ENCODE measurements at places on chromosomes 1 and 21. TPM values are rescaled to one million over a fixed set of nuclear protein-coding genes. Genes with fewer than 3 reads are reported as not detected.

DNA sequence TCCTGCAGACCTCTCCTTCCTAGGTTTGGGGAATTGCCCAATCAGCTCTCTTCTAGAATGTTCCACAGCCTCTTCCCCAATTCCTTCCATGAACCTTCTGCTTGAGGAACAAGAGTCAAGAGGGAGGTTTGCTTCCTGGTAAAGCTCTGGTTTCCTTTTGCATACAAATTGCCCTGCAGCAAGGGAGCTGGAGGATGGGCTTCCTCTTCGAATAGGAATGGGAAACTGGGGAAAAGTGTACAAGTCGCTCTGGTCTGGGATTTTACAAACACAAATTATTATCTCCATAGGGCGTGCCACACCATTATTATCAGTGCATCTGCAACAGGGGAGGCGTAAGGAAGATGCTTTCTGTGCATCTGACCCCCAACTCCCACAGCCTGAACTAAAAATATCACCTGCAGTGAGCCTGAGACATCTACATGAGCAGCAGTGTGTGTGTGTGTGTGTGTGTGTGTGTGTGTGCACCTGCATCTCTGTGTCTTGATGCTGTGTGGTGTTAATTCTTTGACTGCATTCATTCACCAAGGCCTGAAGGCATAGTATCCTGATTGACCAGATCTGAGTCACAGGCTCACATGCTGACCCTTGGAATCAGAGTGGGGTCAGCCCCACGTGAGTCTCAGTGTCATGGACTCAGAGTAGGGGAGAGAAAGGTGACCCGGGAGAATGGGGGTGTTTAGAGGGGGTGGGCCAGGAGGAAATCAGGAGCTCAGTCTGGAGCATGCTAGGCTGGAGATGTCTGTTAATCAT is 272.9 kb downstream of the KAZN start:
- DNase-seq, result no peak

- DNase-seq, result no peak
Observed at GRCh38 chr1:57835620-57836019, 411.8 kb upstream of the DAB1 start.

DNA sequence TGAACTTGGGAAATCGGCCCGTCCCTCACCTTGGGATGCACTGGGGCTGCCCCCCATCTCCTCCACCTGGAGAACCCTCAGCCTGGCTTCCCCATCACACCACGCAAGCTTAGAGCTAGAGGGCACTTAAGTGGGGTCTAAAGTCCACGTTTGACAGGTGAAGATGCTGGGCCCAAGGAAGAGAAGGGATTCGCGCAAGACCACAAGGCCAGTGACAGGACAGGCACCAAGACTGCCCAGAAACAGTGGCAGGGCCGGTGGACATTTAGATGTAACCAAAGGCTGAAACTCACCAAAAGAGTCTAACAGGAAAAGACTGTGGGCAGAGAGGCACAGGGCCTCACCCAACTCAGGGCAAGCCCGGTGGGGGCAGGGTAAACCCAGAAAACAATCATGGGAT is 130.8 kb upstream of the EDN2 start:
- DNase-seq, result no peak

GRCh38 chr1:27192039-27192529 is 37.2 kb upstream of the SLC9A1 start:
- DNase-seq, result no peak

GRCh38 chr1:50724626-50725286 is 235.3 kb downstream of the FAF1 start:
- DNase-seq, result no peak

DNA sequence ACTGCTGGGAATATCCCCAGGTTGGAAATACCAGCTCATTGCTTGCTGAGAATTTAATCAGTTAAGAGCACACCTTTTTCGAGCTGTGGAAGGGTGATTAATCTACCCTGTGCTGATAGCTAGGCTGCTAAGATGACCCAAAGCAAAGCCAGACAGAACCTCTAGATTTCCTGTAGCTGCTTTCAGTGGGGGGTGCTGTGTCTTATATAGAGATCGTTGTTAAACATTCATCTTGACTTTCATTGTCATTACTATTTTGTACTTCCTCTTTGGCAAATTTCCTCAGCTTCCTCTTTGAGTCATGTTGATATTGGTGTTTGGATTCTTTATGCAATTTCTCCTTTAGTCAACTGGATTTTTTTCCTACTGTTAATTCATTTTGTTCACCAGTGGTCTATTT is 155.3 kb downstream of the DISC1 start:
- DNase-seq, result peak; percentile 34

- no peak for DNase-seq
Observed at GRCh38 chr1:107949467-107950253, 15.3 kb downstream of the VAV3 start.

- DNase-seq, result peak; percentile 57
Observed at GRCh38 chr1:26626994-26627393, 68.8 kb upstream of the ARID1A start.

GRCh38 chr1:36212782-36213181 is 11.5 kb upstream of the THRAP3 start:
- no peak for DNase-seq

DNA sequence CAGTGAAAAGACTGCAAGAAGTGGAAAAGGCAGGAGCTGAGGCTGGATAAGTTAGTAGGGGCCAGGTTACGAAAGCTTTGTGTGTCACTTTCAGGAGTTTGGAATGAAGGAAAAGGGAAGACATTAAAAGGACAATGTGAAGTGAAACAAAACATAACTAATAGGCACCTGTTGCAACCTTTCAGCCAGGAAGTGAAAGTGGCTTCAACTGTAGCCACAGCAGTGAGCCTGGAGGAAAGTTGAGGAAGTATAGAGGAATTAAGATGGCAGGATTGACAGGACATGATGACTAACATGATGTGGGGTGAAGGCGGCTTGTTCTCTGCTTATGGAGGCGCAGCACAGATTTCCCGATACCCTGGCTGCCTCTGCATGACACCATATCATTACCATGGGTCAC is 68.9 kb downstream of the C4BPA start:
- DNase-seq, result peak; percentile 40

DNA sequence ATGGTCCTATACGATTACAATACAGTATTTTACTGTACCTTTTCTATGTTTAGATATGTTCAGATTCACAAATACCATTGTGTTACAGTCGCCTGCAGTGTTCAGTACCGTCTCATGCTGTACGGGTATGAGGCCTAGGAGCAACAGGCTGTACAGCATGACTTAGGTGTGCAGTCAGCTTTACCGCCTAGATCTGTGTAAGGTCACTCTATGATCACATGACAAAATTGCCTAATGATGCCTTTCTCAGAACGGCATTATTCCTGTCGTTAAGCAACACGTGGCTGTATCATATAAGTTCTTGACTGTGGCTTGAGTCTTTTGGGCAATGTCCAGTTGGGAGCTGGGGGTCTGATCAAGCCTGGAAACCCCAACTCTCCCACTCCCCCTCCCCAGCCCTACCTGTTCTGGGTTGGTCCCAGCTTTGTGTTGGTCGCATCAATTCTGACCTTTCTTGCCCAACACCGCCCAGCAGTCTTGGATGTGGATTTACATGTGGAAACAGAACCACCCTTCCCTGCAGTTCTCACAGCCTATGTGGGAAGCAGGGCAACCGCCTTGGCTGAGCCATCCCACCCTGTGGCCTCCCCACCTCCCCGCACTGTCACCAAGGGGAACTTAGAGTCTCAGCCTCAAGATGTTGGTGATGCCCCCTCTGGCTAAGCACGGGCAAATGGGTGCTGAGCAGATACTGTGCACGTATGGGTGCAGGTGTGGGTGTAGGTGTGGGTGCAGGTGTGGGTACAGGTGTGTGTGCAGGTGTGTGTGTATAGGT is 80.2 kb upstream of the ACTL8 start:
- no peak for DNase-seq

DNA sequence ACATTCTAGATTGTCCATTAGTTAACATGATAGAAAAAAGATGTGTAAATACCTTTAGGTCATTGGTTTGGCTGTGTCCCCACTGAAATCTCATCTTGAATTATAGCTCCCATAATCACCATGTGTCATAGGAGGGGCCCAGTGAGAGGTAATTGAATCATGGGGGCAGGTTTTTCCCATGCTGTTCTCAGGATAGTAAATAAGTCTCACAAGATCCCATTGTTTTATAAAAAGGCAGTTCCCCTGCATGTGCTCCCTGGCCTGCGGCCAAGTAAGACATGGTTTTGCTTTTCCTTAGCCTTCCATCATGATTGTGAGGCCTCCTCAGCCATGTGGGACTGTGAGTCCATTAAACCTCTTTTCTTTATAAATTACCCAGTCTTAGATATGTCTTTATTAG is 32.5 kb upstream of the SLC44A5 start:
- peak; percentile 13 for DNase-seq

DNA sequence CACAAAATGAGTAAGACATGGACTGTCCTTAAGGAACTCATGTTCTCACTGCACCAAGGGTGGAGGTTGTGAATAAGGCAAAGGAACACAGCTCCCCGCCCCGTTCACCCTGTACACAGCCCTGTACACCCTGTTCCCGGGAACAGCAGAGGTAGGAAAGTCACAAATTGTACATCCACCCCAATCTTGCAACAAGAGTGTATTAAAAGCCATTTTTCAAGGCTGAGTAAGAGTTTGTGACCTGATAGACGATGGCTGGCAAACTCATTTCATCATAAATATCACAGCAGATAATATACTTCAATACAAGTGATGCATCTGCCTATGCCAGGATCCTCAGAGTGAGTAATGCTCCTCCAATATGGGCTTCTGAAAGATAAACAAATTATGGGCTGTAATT is 52.5 kb upstream of the CAMK1G start:
- DNase-seq, result no peak

DNA sequence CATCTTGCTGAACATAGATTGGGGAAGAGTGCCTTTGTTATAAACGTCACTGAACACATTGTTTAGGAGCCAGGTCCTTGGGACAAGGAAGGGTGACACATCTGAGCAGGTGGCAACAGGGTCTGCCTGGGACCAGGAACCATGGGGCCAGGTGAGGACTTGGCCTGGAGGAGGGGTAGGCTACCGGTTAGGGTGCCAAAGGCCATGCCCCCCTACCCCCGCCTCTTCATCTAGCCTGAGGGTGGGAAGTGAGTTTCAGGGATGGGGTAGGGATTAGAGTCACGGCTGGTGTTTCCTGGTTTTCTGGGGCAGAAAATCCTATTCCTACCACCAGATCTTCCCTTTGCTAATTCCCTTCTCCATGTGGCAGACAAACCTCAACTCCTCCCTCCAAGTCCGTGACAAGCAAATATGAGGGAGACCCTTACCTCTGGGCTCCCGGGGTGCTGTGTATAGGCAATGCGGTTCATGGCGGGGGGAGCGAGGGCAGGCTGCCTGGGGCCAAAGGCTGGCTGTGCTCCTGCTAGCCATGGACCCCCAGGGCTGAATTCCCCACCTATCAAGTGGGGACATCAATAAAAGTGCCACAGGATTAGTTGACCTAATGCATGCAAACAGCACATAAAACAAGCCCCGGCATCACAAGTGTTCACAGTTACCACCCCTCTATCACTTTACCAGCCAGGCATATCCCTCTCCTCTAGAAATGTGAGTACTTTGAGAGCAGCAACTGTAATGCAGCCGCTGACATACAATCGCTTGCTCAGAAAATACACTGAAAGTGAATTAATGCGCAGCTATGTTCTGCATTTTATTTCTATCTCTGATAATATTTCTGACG is 14.5 kb downstream of the CD247 start:
- DNase-seq, result no peak

GRCh38 chr1:70633004-70633403 is 221.9 kb downstream of the CTH start:
- no peak for DNase-seq

DNA sequence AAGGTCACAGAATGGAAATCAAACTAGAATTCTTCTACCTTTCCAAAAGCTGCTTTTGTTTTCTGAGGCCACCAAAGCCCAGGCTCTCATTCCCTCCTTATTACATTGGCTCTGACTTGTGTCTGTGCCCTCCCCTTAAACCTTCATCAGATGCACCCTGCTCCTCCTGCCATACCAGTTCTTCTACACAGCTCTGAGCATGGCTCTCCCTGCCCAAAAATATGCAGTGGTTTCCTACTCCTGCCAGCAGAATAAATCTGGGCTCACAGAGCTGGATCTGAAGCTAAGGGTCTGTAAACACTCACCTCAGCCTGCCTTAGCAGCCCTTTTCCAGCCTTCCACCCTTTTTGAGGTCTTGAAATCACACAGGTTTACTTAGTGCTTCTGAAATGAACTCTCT is 55.0 kb downstream of the TTC3 start:
- DNase-seq, result no peak

GRCh38 chr1:244304156-244304555 is 147.6 kb downstream of the ADSS2 start:
- peak; percentile 87 for DNase-seq

DNA sequence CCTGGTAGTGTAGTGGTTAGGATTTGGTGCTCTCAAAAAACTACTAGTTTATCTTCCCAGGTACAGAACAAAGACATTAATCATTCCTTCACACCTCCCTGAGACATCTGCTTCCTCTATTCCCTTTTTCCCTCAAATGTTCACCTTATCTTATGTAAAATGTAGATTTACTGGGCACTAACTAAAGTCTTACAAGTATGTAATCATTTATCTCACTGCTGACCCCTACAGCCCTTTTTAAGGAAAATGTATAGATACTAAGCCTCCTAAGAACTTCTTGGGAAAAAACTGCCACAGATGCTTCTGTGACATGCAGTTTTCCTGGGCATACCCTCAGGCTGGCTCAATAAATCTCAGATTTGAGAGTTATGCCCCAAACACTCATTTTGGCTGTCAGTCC is 50.8 kb upstream of the NEK7 start:
- DNase-seq, result no peak

- DNase-seq, result peak; percentile 68
Observed at GRCh38 chr1:26602378-26602959, 72.9 kb downstream of the RPS6KA1 start.

Gene PLA2G2D
- not detected for total RNA-seq

Gene TNFRSF8
- total RNA-seq, result not detected

Gene APP
- total RNA-seq, result 1,827 TPM

Gene PYHIN1
- total RNA-seq, result not detected

Gene PRAMEF27
- not detected for total RNA-seq

Gene GJA8
- not detected for total RNA-seq

Gene S100A9
- 25.0 TPM for total RNA-seq

Gene KRTAP6-3
- not detected for total RNA-seq

Gene DISP3
- not detected for total RNA-seq

Gene GPA33
- 0.17 TPM for total RNA-seq

Gene ZMYND12
- 0.87 TPM for total RNA-seq

Gene ZNF697
- total RNA-seq, result 6.4 TPM

Gene ADORA3
- total RNA-seq, result not detected

Gene PLCH2
- 0.05 TPM for total RNA-seq

Gene CELA2B
- not detected for total RNA-seq

Measured in renal cortical epithelial cell (primary cell).